ENCODE measurements at places on chromosomes 3 and 15. TPM values are rescaled to one million over a fixed set of nuclear protein-coding genes. Genes with fewer than 3 reads are reported as not detected.

The CCRL2 gene
- total RNA-seq: 8.8 TPM

The IL16 gene
- total RNA-seq: 21.8 TPM

The CYP11A1 gene
- 1.9 TPM for total RNA-seq

The PLA2G4D gene
- not detected for total RNA-seq

The DNAH12 gene
- 0.06 TPM for total RNA-seq

The LSM3 gene
- 10.0 TPM for total RNA-seq

The LEKR1 gene
- total RNA-seq: 1.2 TPM

The PARP14 gene
- 51.1 TPM for total RNA-seq

The IQGAP1 gene
- total RNA-seq: 210 TPM

The STRIT1 gene
- not detected for total RNA-seq

The ARNT2 gene
- total RNA-seq: 1.8 TPM

The TM6SF1 gene
- 12.4 TPM for total RNA-seq

The LIPH gene
- 0.48 TPM for total RNA-seq

The MUSTN1 gene
- total RNA-seq: 2.4 TPM

The C2CD4A gene
- not detected for total RNA-seq

GRCh38 chr3:150906461-150906860, 1.2 kb upstream of the MINDY4B start:
- no peak for DNase-seq

DNA sequence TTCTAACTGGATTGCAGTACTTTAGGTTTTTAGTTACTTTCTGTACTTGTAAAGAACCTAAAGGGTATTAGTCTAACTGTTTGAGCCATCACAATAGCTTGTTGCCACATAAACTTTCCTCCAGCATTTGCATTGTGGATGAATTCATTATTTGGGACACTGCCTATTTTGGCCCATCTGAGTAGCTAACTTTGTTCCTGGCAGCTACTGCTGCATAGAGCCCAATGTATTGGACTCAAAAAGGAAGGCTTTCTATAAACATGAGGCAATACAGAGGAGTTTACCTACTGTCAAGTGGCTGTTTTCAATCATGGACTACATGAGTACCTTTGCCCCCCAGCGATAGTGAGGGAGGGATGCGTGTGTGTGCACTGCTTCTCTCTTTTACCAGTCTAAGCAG, 1.9 kb downstream of the ROBO2 start:
- DNase-seq: no peak

DNA sequence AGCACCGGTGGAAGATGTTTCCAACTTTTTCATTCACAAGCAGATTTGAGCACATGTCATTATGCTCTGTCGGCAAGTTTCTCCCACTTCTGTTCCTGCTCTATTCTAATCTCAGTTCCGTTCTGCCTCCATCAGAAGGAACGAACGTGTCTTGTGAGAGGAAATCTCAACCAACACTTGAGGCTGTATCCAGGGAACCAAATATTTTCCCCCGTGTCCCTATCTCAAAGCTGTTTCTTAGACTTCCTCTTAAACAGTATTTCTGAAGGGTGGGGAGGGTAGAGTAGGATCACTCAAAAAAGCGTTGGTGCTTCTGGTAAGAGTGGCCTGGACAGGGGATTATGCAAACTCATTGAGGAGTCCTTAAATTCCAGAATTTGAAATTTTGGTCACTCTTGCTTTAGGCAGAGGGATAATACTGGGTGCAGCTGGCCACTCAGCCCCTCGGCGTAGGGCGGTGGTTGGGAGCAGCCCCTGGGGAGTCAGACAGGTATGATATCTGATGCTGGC, 54.9 kb downstream of the FRMD4B start:
- DNase-seq: no peak

- DNase-seq: no peak
Observed at GRCh38 chr3:81758275-81758674, 3.2 kb downstream of the GBE1 start.

DNA sequence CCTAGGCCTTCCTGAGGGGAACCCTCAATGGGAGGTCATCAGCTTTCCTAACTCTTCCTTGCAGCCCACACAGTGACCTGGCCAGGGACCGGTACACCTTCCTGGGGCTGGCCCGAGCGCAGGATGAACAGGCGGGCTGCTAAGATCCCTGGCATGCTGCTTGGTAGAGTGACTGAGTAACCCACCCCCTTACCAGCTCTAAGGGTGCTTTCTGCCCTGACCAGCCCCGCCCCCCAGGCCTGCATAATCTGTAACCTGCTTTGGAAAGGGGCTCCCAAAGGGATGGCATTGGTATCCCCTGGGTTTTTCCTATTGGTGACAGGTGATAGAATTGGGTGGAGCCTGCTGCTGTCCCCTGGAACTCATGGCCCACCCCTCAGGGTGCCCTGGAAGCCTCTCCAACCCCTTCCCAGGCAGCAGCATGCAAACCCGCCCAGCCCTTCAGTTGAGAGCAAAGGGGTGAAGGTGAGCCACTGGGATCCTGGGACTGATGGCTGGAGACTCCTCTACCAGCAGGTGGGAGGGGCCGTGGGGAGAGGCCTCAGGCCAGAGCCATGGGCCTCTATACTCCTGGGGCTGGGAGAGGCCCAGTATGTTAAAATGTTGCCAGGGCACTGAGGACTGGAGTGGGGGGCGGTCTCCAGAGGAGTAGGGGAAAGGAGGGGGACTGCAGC, 11.1 kb upstream of the KIF7 start:
- DNase-seq: peak; percentile 84

GRCh38 chr3:20008646-20009045, 3.4 kb downstream of the PP2D1 start:
- DNase-seq: no peak

DNA sequence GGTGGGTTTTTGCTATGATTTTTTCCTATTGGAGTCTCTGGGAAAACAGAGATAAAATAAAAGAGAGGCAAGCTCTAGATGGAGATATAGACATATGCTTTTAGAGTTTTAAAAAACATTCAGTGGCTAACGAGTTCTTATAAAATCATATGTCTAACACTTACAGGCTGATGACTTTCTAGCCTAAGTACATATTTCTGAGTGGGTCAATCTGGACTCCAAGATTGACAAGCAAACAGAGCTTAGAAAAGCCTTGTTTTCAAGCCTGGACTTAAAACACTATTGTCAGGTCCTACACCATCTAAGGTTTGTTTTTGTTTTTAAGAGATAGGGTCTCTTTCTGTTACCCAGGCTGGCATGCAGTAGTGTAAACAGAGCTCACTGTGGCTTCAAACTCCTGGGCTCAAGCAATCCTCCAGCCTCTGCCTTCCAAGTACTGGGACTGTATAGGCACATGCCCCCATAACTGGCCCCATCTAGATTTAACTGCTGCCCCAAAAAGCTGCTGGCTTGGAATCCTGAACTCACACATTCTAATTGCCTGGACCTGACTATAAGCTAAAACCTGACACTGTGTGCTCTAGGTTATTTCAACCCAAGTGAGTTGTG, 86.3 kb downstream of the FBXL22 start:
- DNase-seq: no peak

GRCh38 chr3:109803274-109803673, 465.9 kb upstream of the DPPA4 start:
- DNase-seq: no peak

DNA sequence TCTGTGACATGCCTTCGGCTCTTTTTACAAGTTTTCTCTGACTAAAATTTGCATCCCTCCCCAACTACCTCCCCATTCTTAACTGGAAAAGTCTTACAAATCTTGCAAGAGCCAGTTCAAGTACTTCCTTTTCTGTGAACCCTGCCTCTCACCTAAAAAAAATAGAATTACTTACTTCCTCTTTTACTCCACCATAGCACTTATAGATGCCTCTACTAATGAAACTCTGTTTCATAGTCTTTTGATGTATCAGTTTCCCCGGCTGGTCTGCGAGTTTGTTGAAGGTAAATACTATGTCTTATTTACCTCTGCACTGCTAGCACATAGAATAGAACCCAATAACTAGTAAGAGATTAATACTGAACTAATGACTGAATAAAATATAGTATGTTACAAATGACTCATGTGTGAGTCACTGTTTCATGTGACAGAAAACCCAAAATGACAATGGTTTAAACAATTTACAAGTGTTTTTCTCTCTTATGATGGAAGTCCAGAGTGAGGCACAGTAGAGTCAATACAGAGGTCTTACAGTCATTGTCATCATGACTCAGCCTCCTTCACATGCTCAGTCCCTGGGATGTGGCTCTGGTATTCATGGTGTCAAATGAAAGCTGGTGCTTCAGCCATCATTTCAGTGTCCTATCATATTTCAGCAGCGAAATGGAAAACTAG, 393.5 kb downstream of the RSL24D1 start:
- DNase-seq: no peak

- no peak for DNase-seq
Observed at GRCh38 chr3:95228416-95228815, 1165.6 kb downstream of the NSUN3 start.

DNA sequence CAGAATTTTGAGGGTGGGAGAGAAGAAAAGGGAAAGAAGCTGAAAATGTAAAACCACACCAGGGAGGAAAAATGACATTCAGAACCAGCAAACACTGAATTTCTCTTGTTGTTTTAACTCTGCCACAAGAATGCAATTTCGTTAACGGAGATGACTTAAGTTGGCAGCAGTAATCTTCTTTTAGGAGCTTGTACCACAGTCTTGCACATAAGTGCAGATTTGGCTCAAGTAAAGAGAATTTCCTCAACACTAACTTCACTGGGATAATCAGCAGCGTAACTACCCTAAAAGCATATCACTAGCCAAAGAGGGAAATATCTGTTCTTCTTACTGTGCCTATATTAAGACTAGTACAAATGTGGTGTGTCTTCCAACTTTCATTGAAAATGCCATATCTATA, 15.5 kb downstream of the GREM1 start:
- DNase-seq: no peak

DNA sequence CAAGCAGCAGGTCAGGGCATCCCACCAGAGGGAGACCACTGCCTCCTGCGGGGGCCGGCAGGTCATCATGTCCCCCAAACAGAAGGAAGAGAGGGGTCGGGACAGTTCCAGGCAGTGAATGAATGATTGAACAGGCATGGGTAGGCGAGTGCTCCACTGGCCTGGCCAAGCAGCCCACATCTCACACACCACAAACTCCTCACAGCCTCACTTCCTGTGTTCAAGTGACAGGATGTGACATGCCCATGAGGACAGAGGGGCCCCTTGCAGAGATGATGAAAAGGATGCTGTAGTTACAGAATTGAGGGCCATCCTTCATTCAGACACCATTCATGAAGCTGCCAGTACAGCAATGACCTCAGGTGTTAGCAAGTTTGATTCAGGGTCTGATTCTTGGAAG, 3.7 kb downstream of the IQSEC1 start:
- no peak for DNase-seq

- DNase-seq: no peak
Observed at GRCh38 chr3:99506-99905, 97.1 kb upstream of the CHL1 start.

GRCh38 chr3:120742849-120743365, 363 bp downstream of the GTF2E1 start:
- DNase-seq: no peak

- DNase-seq: no peak
Observed at GRCh38 chr3:66348704-66349103, 127.9 kb downstream of the SLC25A26 start.

DNA sequence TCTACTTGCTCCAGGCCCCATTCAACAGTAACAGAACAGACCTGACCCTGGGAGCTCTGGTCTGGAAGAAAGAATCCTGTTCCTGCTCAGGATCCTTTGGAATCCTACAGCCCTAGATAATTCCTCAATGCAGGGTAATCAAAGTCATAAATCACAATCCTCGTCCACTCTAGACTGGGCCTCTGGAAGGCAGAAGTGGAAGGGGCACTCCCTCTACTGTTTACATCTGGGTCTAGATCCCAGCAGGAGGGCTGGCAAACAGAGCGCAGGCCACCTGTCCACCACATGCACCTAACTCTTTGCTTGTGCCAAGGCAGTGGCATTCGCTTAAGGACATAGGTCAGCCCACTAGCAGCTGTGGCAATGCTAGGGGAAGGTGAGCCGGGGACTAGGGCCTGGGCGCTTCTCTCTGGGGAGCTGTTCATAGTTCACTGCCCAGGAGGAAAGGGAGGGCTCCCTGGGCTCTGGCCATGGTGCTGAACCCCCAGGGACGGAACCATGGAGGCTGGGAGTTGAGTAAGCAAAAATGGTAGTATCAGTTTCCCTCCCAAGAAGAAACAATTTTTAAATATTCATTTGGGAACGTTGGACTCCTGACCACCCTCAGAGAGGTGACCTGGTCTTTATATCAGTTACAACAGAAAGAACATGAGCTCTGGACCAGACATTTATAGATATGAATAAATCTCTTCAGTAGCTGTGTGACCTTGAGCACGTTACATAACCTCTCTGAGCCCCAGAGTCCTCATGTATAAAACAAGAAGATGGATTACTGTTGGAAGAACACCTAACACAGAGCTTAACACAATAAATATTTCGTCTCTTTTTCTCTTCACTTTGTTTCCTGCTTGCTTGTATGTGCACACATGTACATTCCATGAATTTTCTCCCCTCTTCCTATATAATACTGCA, 90.2 kb downstream of the NTRK3 start:
- no peak for DNase-seq

- no peak for DNase-seq
Observed at GRCh38 chr3:138511945-138512344, 77.5 kb downstream of the ESYT3 start.

- no peak for DNase-seq
Observed at GRCh38 chr3:104612218-104612617, 754.5 kb upstream of the ALCAM start.

DNA sequence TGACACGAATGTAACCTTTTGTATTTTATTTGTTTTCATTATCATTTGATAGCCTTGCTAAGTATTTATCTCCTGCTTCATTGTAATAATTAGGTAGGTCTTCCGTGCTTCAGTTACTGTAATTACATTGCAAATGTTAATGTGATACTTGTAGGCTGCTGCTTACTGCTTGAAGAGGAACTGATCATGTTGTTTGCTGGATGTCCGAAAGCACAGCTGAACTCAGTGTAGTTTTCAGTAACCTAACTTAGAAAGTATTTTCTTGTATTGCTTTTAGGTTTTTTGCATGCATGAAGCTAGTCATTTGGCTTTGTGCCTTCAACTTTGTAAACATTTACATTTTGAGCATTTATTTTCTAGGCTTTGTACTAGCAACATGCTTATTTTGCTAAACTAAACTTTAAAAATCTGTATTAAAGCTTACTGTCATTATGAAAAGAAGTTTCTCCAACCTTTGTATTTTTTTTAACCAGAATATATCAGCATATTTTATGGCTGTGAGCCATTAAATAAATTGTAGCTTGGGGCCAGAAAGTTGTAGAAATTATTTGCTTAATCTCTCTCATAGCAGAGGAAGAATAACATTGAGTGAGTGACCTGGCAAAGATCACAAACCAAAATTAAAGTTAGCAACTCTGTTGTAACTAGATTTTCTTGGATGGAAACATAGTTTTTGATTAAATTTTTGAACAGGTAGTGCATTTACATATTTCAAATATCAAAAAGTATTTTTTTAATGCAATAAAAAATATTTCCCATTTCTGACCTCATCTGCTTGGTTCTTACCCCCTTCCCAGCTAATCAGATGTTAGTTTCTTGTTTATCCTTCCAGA, 30.7 kb downstream of the SACM1L start:
- DNase-seq: no peak
